ENCODE measurements at places on chromosomes 11 and 22. TPM values are rescaled to one million over a fixed set of nuclear protein-coding genes. Genes with fewer than 3 reads are reported as not detected.
A peak's percentile ranks its signal among the peaks of the same experiment; 100 is the strongest.

DNA sequence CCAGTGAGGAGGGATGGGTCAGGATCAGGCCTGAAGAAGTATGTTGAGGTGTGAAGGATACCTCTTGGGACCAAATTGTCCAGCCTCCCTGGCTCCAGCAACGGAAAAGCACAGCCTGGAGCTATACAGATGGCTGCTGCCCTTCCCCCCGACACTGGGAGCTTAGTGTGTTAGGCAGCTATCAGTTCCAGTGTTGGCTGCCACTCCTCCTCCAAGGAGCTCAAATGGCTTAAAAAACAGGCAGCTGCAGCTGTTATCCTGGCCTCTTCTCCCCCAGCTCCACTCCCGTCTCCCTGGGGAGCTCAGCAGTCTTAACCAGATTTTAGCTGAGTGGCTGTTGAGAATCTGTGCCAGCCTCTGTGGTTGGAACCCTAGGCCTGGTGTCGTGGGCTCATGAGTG is 225.0 kb downstream of the JRKL start:
- DNase-seq: no peak

DNA sequence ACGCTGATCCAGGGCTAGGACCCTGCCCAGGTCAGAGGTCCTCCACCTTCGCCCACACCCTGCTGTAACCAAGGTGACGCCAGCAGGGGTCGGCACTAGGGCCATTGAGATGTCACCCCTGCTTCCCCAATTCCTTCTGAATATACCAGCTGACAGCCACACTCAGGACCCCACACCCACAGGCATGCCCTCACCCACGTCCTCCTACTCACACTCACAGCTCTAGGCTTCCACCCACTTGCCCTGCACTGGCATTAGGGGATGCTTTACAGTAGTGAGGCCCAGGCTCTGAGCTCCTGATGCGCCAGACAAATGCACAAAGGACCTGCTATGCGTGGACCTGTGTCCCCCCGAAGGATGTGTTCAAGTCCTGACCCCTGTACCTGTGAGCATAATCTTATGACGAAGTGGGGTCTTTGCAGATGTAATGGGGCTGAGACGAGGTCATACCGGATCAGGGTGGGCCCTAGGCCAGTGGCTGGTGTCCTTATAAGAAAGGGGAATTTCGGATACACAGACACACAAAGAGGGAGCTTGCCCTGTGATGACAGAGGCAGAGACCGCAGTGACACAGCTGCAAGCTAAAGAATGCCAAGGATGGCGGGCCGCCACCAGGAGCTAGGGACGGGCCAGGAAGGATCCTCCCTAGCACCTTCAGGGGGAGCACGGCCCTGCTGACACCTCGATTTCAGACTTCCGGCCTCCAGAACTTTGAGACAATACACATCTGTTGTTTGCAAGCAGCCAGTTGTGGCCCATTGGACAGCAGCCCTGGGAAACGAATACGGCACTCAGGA is 11.2 kb downstream of the WNT11 start:
- no peak for DNase-seq

- no peak for DNase-seq
Observed at GRCh38 chr11:3836903-3837302, 3.9 kb downstream of the RHOG start.

- no peak for DNase-seq
Observed at GRCh38 chr22:49025791-49026493, 801.7 kb downstream of the BRD1 start.

DNA sequence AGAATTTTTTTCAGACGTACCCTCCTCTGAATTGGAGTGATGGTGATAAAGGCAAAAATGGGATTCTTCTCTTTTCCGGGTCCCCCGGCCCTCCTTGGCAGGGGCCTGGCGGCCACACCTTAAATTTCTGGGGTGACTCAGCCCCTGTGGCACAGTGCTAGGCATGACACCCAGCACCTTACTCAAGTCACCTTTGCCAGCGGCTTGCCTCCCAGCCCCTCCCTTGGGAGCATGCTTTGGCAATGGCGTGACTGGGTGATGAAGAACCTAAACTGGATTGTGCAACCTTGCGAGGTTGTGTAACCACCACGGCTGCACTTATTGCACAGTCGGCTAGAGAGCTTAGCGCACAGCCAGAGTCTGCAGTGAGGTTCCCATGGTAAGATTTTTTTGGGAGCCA is 16.2 kb upstream of the LDLRAD3 start:
- no peak for DNase-seq

GRCh38 chr22:38614332-38615063 is 41.7 kb downstream of the FAM227A start:
- no peak for DNase-seq

GRCh38 chr11:46386005-46386578 is 4.6 kb downstream of the MDK start:
- DNase-seq: no peak

DNA sequence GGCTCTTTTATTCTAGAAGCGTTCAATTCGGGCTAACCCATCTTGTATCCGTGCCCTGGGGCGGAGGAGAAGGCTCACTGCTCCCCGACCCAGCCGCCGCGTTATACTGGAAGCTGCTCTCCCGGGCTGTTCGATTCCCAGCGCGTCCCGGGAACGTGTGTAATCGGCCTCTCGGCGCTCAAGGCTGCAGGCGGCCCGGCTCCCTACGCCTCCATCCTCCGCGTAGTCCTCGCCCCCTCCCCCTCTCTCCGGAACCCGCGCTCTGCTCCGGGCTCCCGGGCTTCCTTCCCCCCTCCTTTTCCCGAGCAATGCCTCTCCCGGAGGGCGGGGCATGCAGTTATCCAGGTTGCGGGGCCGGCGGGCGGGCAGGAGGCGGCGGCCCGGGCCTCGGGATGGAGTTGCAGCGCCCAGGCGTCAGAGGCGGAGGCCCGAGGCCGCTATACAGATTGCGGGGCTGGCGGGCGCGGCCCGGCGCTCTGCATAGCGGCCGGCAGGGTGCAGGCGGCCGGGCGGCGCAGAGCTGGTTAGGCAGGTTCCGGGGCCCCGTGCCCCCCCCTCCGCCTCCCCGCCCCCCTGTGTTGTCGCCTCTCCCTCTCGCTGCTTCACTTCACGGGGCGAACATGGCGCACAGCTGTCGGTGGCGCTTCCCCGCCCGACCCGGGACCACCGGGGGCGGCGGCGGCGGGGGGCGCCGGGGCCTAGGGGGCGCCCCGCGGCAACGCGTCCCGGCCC is at the start of gene KMT2A:
Gene KMT2A, plus strand, starts transcription at position 600 of the 732 bp plus-strand sequence. Its CDS starts 21 bp downstream, at position 621.
- peak; percentile 97 for DNase-seq

PRODH gene
- 14.7 TPM for polyA plus RNA-seq

CATSPERZ gene
- not detected for polyA plus RNA-seq

OR52E8 gene
- not detected for polyA plus RNA-seq

SMIM35 gene
- polyA plus RNA-seq: 0.11 TPM

SLC35E4 gene
- polyA plus RNA-seq: 1.8 TPM

OR8G1 gene
- not detected for polyA plus RNA-seq

IRAG1 gene
- polyA plus RNA-seq: 10.8 TPM

TEAD1 gene
- 92.8 TPM for polyA plus RNA-seq

Data from renal cortex interstitium (tissue), 15 donors.